ENCODE measurements at places on chromosomes 16 and 17.

DNA sequence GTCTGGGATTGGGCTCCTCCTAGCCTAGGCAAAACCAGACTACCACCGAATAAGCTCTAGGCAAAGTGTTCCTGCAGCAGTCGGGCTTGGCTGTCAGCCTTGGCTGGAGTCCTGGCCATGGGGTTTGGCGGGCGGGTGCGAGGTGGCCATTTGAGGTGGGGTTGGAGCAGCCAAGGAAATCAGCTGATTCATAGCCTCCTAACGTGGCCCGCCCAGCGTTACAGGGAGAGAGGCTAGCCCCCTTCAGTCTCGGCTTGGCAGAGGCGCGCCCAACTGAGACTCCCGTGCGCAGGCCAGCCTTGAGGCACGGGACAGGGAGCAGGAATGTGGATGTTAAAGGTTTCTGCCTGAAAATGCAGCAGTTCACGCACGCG, 1.9 kb downstream of the PMP22 start:
- DNase-seq, result peak; percentile 66

- no peak for DNase-seq
These were observed 144.1 kb upstream of the CES5A start for GRCh38 chr16:56019274-56019673.

DNA sequence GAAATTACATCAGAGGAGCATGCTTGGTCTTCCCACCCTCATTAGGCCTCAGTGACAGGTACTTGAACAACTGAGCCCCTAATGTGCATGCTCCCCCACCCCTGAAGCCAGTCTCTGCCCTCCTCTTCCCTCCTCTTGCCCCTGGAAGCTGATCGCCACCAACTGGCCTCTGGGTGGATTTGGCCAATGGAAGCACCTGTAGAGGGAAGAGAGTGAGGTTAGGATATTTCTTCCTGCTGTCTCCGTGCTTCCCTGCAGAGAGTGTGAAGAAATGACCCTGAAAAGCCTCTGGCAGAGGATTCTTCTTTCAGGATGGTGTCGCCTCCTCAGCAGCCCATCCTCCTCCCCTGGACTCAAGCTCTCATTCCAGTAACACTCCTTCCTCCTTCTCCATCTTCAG, 5.9 kb upstream of the CBLN1 start:
- DNase-seq, result no peak

- no peak for DNase-seq
These were observed 63.5 kb upstream of the C17orf78 start for GRCh38 chr17:37312137-37312923.

- no peak for DNase-seq
These were observed 16.6 kb downstream of the CEP131 start for GRCh38 chr17:81206166-81206565.

- DNase-seq, result no peak
These were observed at the start of gene SLC13A5 for GRCh38 chr17:6713130-6713917. Gene SLC13A5 (minus strand): TSS chr17:6713369. CDS start chr17:6713333, 36 bp downstream.

- DNase-seq, result no peak
These were observed 51.8 kb upstream of the MAP3K14 start for GRCh38 chr17:45368651-45369050.

GRCh38 chr16:31718998-31719397, 154.6 kb upstream of the ZNF267 start:
- no peak for DNase-seq

DNA sequence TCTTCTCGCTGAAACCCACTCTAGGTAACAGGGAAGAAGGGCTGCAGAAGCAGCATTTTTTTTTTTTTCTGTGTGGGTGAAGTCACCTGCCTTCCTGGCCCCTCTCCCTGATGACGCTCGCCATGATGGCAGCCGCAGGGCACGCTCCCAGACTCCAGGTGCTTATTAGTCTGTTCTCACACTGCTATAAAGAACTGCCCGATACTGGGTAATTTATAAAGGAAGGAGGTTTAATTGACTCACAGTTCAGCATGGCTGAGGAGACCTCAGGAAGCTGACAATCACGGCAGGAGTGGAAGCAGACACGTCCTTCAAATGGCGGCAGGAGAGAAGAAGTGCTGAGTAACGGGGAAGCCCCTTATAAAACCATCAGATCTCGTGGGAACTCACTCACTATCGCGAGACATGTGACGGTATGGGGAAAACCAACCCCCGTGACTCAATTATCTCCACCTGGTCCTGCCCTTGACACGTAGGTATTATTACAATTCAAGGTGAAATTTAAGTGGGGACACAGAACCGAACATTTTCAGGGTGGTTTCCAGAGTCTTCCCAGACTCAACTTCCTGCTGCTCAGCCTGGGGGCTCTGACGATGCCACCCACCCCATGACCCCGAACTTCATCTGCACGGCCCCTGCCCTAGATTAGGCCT, 34.9 kb upstream of the NLRP1 start:
- peak; percentile 100 for DNase-seq

- no peak for DNase-seq
These were observed 339.8 kb upstream of the TNRC6C start for GRCh38 chr17:77618731-77619130.

DNA sequence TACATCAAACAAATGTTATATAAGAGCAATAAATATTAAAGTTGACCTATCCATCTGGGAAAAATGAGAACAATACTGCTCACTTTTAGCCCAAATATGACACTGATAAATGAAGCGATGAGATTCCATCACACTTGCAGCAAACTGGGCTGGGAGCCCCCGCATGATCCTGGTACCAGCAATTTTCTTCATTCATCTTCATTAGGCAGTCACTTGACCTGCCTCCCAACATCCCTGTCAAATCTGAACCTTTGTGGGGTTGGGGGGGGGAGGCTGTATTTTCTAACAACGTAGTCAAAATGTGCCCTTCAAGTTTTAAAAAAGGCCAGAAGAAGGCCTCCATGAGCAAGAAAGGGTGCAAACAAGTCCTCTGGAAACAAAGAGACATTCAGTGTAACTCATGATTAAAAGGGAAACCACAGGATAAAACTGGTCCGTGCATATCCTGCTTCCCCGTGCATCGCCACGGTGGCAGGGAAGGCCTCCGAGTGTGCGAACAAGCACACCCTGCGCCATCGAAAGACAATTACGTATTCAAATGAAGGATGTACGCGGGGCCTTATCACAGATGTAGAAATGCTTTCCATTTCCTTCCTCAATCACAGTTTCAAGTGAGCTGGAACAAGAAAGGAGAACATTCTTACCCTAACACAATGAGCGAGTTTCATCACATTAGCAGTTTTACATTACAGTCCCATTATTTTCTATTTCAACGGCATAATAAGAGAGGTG, 48.4 kb downstream of the TOX3 start:
- peak; percentile 23 for DNase-seq

DNA sequence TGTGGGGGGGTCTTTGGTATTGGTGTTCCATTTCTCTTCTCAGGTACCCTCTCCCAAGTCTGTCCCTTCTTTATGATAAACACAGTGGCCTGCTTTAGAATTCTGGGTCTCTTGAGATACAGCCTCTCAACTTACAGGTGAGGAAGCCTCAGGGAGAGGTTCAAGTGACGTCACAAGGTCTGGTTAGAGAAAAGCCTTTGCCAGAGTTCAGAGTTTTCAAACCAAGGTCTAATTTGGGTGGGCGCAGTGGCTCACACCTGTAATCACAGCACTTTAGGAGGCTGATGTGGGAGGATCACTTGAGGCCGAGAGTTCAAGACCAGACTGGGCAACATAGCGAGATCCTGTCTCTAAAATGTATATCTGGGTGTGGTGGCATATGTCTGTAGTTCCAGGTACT, 2.1 kb downstream of the IRF8 start:
- DNase-seq, result no peak

Measured in hippocampal formation (tissue), 2 donors.